ENCODE measurements at places on chromosomes 6 and 20.

DNA sequence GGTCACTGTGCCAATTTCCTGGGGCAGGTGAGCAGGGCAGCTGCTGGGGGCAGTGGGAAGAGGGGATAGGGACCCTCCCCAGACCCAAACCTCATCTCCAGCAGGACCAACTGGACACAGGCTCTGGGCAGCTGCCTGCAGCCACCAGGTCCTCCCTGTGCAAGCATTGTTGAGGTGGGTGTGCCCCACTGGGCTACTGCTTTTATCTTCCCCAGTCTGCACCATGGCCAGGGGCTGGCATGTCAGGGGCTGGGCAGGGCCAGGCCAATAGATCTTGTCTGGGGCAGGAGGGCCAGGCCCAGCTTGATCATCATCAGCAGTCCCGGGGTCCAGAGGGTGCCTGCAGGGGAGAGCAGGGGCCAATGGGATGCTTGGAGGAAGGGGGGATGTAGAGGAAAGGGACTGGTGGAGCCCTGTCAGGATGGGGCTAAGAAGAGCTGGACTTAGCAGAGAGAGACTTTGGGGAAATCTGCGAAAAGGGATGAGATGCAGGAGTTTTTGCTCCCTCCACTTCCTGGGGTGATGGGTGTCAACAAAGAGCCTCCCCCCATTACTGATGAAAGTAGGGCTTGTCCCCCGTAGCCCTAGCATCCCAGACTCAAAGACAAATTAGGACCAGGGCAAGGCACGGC lies 5.7 kb downstream of the EBF4 start:
- no peak for DNase-seq

DNA sequence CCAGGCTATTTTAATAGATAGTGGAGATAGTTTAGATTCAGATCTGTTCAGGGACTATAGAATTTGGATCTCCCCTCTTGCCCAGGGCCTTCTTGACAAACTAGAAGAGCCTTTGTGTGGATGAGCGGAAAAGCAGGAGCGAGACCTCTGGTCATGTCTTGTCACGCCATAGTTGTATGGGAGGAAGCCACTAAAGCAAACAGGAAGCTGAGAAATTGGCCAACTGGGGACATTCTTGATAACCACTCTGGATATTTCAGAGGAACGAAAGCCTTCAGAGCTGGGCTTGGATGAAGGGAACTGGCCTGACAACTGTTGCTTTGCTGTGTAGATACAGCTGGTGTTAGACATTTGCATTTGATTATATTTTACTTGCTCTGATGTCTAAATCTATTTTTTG lies 54.1 kb upstream of the EXOC2 start:
- DNase-seq, result no peak

DNA sequence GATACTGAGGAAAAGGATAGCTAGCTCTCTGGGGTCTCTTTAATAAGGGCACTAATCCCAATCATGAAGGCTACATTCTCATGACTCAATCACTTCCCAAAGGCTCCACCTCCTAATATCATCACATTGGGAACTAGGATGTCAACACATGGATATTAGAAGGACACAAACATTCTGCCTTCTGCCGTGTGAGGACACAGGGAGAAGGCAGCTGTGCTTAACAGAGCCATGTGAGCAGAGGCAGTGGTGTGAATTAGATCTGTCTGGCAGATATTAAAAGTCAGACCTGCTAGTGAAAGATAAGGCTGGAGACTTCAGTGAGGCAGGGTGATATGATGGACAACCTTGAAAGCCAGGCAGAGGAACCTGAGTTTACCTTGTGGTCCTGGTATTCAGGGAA lies 341.9 kb downstream of the ARHGAP18 start:
- DNase-seq, result no peak

GRCh38 chr6:19327241-19327640 lies 509.9 kb upstream of the ID4 start:
- DNase-seq, result no peak

- DNase-seq, result no peak
These were observed 333.0 kb downstream of the RFPL4B start for GRCh38 chr6:112680091-112680490.

DNA sequence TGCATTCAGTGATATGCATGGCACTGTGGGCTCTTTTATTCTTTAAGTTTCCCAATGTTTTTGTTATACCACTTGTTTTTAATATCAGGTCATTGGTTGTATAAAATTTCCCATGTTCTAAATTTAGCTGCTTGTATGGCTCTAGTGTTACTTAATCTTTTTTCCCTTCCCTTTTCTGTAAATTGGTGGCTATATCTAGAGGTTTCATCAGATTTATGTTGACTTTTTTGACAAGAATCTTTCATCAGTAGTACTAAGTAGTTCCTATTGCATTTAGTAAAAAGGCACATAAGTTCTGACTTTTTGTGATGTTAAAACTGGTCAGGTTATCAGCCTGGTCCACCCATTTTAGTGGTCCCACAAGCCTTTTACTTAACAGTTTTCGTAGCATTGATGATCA lies 51.1 kb downstream of the MMS22L start:
- DNase-seq, result no peak

DNA sequence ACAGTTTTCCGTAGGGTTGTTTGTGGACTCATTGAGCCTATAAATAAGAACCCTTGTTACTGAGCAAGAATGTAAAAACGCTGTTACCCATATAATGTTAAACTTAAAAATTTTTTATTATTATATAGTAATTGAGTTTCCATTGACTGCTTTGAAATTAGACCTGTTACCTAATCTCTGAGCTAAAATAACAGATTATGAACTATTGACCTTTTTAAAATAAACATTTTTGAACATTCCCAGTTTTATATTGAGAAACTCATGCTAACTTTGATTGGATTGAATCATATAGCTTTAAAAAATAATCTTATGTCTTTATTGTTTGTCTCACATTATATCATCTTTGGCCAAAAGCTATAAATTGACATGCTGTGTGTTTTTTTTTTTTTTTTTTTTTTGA lies 95.5 kb downstream of the CD2AP start:
- DNase-seq, result no peak

- DNase-seq, result no peak
These were observed 27.5 kb downstream of the ORC3 start for GRCh38 chr6:87617405-87617804.

DNA sequence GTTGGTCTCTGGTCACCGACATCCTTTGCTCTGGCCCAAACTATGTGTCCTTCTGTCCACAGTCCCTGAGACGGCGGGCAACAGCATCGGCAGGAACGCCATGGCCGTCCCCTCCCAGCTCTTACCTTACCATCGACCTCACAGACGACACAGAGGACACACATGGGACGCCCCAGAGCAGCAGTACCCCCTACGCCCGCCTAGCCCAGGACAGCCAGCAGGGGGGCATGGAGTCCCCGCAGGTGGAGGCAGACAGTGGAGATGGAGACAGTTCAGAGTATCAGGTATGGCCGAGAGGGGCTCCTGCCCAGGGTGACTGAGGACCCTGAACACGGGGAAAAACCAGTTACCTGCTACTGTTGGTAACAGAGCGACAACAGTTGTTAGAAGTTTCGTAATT lies 25.0 kb downstream of the DNMT3B start:
- DNase-seq, result no peak

DNA sequence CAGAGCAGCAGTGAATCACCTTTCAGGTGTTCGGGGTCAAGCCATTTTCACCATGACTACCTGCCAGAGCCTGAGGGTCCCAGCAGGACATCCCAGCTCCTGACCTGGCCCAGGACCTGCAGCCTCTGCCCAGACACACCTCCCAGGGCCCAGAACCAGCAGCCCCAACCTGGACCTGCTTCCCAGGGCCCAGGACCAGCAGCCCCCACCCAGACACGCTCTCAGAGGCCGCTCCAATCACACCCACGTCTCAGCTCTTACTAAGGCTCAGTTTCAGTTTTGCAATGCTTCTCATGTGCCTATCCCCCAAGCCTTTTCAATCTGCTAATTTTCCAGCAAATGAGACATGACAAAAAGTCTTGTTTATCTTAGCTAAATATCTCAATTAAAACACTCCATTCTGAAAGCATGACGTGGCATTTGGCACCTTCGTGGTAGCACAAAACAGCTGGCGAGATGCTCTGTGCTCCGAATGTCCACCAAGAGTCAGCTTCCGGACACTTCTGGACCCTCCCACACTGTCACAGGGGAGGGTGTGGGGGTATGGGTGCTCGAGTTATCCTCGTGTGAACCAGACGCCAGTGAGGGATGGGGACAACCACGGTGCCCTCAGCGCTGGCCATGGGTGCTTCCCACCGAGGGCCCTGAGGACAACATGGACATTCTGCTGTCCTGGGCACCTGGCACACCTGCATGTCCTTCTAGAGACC lies 253.2 kb downstream of the DLL1 start:
- no peak for DNase-seq

- no peak for DNase-seq
These were observed 48.7 kb upstream of the HEY2 start for GRCh38 chr6:125700581-125701353.

DNA sequence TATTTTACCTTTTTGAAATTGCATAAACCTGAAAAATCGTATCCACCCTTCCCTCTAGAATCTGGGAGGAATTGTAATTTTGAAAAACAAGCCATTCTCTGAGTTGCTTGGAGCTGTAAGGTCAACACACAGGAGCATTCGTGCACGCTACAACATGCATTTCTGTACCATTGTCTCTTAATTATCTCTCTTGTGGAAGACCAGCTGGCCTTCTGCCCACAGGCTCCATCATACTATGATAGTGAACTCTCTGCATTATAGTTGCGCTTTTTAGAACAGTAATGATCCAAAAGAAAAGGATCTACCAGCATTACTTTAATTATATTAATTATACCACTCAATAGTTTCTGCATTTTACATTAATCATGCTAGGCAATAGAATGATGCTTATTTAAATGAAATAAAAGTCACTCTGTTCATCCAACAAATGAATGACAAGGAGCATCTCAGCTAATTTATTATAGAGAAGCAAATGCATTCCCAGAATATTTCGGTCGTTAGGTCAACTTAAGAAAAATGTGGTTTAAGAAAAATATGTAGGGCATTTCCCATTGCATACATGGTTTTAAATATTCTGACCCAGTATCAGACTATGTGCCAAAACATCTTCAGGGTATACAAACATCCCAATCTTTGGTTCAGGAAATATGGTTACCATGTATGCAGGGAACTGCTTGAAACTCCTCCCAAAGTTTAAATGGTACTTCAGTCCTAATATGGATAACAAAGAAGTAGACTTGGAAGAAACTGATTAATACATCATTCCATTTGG lies 263.5 kb downstream of the TFAP2A start:
- no peak for DNase-seq

DNA sequence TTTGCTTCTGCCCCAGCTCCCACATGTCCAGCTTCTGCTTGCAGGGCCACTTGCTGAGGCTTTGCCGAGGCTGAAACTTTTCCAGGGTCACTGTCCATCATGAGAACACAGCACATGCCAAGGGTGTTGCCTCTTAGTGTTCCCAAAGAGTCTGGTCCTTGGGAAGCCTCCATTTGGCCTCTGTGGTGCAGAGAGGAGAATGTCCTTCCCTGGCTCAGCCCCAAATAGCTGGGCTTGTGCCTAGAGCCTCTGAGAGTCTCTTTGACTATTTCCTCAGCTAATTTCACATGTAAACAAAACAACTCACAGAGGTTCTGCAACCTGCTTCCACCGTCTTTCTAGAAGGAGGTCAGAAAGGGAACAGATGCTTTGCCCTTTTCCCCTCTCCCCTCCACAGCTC lies 40.4 kb upstream of the RAB23 start:
- DNase-seq, result no peak
